ENCODE measurements at places on chromosomes 7 and 10.
A peak's percentile ranks its signal among the peaks of the same experiment; 100 is the strongest.

DNA sequence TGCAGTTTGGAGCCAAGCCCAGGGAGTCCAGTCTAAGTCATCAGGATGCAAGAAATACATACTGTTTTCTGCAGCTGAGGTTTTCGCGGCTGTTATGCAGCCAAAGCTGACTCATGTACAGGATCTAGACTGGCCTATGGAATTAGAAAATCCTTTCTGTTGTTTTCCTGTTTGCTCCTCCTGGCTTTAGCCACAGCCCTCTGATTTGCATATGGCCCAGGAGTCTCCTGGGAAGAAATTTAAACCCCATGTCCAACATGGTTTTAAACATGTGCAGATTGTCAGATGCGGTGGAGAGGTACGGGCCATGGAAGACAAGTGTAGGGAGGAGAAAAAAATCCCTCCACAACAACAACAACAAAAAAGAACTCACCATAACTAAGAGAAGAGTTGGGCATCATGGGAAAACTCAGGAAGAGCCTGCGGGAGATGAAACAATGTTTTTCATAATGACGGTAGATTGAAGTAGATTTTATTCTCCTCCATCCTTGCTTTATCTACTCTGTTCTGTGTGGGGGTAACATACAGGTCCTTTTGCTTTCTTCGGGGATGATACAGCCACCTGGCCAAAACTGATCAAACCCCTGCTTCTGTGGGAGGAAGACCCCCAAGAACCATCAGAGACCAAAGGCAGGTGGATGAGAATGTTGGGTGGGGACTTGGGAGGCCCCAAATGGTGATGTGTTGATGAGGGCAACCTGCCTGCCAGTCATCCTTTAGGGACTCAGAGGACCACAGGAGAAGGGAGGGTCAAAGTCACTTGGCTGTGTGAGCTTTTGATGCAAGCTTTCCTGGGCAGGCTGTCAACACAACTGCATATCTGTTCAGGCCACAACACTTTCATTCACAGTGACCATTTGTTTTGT lies 29.8 kb upstream of the GNA12 start:
- DNase-seq = no peak

DNA sequence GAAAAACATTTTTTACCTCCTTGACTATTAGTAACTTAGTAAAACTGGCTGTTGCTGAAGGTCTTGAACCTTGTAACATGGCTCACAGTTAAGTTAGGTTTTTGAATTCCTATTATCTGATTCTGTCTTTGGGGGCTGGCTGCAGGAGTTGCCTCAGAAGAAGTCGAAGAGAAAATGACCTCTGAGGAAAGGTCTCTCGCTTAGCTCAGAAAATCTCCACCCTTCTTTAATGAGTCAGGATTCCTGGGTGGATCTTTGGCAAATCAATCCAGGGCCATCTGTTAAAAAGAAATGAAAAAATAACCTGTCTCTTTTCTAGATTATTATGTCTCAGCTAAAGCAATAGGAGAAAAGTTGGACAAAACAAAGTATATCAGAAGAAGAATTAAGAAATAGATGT lies 267.8 kb upstream of the SEMA3C start:
- DNase-seq = no peak

GRCh38 chr7:2195400-2196246 lies 37.1 kb downstream of the MAD1L1 start:
- DNase-seq = no peak

GRCh38 chr10:86343761-86344160 lies 22.8 kb downstream of the GRID1 start:
- DNase-seq = no peak

- DNase-seq = no peak
Measured at GRCh38 chr10:71289421-71290130, 29.5 kb upstream of the SLC29A3 start.

- no peak for DNase-seq
Measured at GRCh38 chr10:26869528-26869927, 8.8 kb upstream of the ABI1 start.

DNA sequence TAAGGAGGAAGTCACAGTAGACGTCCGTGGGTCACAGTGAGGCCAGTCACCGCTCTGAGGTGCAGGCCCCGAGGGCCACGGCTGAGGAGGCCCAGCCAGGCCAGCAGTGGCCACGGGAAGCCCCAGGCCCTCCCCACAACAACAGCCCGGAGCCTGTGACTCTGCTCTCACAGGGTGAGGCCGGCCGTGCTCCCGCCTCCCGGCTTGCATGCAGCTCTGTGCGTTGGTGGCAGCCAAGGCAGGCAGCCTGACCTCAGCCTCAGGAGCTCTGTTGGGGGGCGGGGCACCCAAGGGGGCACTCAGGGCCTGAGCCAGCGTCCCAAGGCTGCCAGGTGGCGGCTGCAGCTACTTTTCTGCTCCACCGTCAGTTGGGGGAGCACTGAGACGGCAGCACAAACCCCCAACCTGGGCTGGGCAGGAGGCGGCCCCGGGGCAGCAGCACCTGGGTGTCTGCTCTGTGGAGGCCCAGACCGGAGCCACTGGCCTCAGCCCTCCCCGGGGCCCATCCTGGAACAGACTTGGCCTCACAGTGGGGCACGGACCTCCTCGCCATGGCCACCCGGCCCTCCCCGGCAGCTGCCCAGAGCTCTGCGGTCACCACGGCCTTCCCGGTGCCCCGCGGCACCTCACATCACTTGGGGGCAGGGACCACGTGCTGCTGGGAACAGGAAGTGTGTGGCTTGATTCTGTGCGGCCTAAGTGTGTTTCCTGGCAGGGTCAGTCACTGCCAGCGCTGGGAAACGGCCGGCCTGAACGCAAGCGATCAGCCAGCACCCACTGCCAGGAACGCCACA lies 13.3 kb downstream of the CYP2W1 start:
- no peak for DNase-seq

- DNase-seq = no peak
Measured at GRCh38 chr10:104766341-104766740, 125.3 kb downstream of the SORCS3 start.

DNA sequence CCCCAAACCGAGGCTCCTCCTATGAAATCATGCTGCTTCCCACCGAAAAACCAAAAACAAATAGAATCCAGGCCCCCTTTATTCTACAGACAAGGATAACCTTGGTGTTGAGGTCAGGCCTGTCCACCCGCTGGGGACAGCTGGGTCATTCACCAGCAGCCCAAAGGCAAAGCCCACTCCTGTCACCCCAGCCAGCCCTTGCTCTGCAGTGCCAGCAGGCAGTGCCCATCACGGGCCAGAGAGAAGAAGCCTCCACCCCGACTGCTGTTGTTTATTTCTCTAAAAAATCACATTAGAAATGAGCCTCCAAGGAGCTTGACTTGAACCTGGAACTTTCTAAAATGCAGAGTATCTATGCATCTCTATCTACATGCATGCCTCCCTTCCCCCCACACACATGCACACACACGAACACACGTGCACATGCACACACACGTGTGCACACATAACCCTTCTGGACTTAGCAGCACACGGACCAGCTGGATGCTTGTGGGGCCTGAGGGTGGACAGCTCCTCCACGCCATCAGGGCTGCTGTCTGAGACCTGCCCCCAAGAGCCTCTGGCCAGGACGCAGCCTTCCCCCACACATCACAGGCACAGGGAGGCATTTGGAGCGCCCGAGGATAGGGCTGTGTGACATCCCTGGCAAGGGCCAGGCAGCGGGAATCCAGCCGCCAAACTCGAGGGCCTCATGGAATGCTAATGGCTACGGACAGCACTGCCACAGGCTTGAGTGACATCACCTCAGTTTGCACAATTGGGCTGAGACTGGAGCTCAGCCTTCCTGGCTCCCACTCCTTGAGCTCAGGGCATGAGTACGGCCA lies 22.8 kb downstream of the PRKAG2 start:
- DNase-seq = no peak

DNA sequence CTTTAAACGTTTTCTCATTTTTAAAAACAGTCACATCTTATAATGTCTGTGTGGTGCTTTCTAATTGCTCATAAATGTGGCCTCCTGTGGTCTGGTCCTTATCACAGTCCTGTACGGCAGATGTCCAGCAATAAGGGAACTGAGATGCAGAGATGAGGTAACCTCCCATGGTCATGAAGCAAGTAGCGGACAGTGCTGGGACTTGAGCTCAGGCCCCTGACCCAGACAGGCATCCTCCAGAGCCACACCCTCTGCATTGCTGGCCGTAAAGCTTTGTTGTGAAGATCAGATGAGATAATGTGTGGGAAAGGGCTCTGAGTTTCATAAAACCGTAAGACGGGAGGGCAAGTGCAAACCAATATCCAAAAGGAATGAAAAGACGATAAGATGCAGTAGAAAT lies 48.2 kb downstream of the DYNC2I1 start:
- no peak for DNase-seq

DNA sequence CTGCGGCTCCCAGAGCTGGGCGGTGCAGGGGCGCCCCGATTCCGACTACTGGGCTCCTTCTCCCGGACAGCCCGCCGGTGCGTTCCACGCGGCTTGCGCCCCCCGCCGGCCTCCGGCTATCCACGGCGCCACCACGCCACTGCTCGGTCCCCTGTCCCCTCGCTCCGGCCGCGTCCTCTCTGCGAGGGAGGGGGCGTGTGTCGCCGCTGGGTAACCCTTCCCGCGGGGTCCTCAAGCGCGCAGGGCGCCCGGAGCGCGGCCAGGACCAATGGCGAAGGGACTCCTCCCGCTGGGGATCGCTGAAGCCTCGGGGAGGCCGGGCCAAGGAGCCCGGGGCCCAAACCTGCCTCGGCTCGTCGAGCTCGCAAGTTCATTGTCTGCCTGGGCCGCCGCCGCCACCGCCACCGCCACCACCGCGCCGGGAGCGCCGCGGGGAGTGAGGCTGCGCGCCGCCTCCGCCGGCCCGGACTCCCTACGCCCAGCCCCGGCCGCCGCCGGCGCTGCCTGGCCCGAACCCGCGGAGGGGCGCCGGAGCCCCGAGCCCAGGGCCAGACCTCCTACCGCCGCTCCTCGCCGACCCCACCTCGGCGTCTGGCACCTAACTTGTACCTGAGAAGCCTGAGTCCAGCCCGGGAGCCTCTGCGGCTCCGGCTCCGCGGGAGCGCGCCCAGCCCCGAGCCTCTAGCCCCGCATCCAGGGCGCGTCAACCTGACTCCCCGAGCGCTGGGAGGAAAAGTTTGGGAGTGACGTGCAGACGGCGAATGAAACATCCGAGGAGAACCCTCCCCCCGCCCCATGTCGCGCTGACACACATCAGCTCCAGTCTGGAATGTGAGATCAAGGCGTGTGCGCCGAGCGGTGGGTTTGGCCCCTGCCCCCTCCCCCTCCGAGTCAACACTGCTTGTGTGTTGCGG lies at the start of gene CHST15:
CHST15 (minus strand) TSS at position 739 of the 914 bp plus-strand sequence. CDS start 47,386 bp downstream, outside the sequence.
- no peak for DNase-seq

- DNase-seq = no peak
Measured at GRCh38 chr7:69599286-69599954, 1.1 kb downstream of the AUTS2 start.

- no peak for DNase-seq
Measured at GRCh38 chr7:102436118-102436517, 2.7 kb downstream of the ORAI2 start.

- DNase-seq = no peak
Measured at GRCh38 chr7:128284102-128284501, 43.0 kb downstream of the LEP start.

GRCh38 chr7:140036224-140036962 lies 26.4 kb downstream of the PARP12 start:
- no peak for DNase-seq

GRCh38 chr7:108049962-108050361 lies 47.0 kb upstream of the LAMB1 start:
- no peak for DNase-seq

GRCh38 chr7:139471740-139472353 lies 11.6 kb downstream of the KLRG2 start:
- DNase-seq = no peak

- DNase-seq = no peak
Measured at GRCh38 chr10:4243651-4244050, 458.6 kb upstream of the KLF6 start.

DNA sequence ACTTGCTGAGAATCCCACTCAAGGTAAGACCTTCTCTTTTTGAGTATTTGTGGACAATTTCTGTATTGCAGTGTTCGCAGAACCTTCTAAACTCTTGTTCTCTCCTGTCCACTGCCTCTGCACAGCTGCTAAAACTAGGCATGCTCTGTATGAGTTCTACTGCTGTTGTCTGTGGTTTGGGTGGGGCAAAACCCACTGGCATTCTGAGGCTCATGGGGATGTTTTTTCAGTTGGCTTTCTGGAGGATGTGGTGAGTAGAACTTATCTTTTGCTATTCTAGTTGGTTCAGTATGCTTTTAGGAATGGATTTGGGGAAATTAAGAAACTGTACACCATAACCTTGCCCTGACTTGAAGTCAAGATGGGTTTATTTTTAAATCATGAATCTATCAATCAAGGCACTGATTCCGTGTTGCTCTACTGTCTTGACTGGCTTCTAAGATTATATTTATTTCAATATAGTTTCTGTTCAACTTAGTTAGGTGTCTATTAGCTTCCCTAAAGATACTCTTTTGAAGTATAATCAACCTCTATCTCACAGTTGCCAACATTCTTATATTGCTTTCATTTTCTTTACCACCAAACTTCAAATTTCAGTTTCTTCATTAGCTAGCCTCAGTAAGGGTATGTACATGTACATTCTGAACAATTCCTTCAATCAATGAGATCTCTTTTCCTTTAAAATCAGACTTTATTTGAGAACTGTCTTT lies 25.0 kb upstream of the C1GALT1 start:
- peak; percentile 23 for DNase-seq

DNA sequence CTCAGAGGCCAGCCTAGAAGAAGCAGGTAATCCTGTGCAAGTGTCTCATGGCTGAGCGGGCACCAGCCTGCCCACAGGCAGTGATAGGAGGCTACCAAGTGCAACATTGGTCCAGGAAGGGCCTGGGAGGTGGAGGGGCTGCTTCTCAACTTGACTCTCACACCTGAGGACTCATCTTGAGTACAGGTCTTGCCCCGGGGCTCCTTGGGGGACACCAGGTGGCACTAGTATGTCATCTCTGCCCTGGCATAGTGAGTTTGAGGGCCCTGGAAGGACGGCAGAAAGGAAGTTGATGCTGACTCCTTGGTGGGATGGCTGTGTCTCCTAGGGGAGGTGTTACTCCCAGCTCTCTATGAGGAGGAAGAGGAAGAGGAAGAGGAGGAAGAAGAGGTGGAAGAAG lies 2.3 kb downstream of the CCDC136 start:
- peak; percentile 4 for DNase-seq

GRCh38 chr7:151824373-151824933 lies 52.5 kb downstream of the PRKAG2 start:
- no peak for DNase-seq

Data from activated T-cell treated with anti-CD3 and anti-CD28 coated beads for 48 hours (primary cell).